ENCODE measurements at places on chromosomes 2 and 18.
A peak's percentile ranks its signal among the peaks of the same experiment; 100 is the strongest.

- DNase-seq: peak; percentile 52
Measured at GRCh38 chr2:45945302-45945717, 293.8 kb downstream of the PRKCE start.

GRCh38 chr2:234967870-234968208 lies 16.0 kb downstream of the SH3BP4 start:
- DNase-seq: no peak

GRCh38 chr2:23925702-23926289 lies 1.1 kb downstream of the ATAD2B start:
- DNase-seq: peak; percentile 71

GRCh38 chr2:144607891-144608521 lies 88.1 kb upstream of the ZEB2 start:
- DNase-seq: no peak

GRCh38 chr2:143802242-143802641 lies 673.0 kb downstream of the ARHGAP15 start:
- DNase-seq: no peak

GRCh38 chr18:55323051-55323994 lies 264.7 kb downstream of the TCF4 start:
- DNase-seq: no peak

- no peak for DNase-seq
Measured at GRCh38 chr2:60317844-60318243, 235.6 kb downstream of the BCL11A start.

DNA sequence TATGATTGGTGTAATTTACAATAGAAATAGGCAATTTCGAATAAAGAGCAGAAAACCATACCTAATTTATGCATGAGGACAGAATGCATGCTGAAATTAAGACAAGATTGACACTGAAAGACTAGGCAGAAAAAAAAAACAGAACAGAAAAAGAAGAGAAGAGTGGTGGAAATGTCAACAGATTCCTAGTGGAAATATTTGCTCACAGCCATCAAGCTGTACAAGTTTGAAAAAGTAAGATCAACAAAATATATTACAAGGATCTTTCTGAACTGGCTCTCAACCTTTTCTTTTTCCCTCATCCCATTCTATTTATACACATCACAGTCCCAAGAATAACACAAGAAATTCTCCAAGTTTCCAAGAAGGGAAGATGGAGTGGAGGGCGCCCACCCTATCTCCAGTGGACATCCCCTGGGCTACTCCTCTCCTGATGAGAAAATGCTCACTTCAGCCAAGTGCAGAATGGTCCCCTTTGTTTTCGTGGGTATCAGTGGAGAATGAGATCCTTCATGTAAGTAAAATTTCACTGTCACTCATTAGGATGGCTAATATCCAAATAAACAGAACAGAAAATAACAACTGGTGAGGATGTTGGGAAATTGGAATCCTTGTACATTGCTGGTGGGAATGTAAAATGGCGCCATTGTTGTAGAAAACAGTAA lies 51.0 kb upstream of the ZNF532 start:
- no peak for DNase-seq

DNA sequence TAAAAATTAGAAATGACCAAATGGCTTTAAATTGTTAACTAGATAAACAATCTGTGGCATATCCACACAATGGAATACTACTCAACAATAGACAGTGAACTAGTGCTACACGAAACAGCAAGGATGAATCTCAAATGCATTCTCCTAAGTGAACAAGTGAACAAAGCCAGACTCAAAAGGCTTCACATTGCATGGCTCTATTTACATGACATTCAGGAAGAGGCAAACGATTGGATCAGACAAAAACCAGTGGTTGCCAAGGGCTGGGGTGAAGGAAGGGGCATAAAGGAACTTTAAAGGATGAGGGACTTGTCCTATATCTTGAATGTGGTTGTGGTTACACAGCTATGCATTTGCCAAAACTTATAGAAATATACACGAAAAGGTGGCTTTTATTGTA lies 184.3 kb downstream of the RPIA start:
- DNase-seq: no peak

Measured in K562 (cell line).